Kidney glomerular epithelial cell (primary cell): ENCODE measurements at places on chromosomes 7 and 10.

DNA sequence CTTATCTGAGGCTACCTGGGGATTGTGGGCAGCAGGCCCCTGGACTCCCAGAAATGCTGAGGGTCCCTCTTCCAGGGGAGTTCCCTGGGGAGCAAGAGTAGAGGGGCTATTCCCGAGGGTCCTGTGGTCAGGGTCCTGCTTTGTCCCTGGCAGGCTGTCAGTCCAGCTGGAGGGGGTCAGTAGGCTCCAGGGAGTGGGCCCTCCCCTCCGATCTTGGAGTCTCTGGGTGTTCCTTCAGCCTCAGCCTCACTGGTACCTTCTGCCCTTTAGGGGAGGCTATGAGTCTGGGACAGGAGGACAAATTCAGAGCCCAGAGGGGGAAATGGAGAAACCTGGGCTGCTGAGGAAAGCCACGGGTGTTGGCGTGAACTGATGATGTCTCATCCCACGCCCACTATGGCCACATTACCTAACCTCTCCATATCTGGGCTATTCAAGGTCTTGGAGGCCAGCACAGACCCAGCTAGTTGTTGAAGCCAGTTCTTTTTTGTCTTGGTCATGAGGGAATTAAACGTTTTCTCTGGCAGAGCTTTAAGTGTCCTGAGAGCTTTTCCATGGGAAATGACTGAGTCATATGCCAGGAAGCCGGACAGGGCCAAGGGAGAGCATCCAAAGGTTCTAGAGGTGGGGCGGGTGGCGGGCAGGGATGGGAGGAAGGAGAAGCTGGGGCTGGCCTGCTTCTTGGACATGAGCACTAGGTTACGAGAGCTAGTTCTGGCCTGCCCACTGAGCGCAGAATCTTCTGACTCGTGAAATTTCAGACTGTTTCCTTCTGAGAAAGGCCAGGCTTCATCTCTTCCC is 6.2 kb downstream of the CALHM2 start:
- no peak for DNase-seq

DNA sequence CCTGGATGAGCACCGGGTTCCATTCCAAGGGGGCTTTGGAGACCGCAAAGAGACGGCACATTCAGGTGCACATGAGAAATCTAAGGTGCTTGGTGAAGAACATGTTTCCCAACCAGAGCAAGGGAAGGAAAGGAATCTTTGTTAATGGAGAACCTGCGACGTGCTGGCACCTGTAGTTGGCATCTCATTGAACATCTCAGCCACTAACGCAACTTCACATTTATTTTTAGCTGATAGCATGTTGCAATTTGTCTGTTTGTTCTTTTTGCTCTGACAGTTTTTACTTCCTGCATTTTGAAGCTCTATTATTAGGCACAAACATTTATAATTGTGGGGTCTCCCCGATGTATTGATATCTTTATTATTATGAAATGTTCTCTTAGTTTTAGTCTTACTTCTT is 316.7 kb downstream of the TCERG1L start:
- no peak for DNase-seq

DNA sequence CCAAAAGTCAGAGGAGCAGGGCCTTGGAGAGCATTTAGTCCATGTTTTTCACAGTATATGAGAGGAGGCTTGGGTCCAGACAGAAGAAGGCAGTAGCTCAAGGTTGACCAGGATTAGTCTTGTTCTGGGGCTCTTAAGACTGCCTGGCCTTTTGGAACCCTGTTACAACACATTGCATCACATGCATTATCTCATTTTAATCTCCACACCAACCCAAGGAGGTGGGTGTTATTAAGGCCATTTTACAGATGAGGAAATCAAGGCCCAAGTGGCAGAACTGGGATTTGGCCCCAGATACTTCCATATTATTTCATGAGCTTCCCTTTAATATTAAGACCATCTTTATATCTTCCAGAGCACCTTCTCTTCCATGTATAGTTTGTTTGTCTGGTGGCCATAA is 38.8 kb downstream of the RPS24 start:
- no peak for DNase-seq

DNA sequence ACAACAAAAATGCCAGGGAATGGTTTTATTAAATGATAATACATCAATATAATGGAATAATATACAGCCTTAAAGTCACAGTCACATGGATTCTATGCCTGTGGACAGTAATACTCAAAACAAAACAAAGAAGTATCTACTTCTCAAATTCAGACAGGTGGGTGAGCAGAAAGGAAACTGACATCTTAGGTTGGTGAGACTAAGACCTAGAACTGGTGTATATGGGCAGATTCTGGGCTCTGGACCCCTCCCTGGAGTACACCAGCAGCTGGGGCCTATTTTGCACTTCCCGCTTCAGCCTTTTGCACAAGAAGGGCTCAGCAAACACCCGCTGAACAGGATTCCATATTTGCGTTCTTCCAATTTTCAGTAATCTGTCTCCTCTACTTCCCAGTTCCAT is 5.4 kb upstream of the FIS1 start:
- no peak for DNase-seq

GRCh38 chr10:30088178-30088577 is 28.8 kb upstream of the JCAD start:
- no peak for DNase-seq

DNA sequence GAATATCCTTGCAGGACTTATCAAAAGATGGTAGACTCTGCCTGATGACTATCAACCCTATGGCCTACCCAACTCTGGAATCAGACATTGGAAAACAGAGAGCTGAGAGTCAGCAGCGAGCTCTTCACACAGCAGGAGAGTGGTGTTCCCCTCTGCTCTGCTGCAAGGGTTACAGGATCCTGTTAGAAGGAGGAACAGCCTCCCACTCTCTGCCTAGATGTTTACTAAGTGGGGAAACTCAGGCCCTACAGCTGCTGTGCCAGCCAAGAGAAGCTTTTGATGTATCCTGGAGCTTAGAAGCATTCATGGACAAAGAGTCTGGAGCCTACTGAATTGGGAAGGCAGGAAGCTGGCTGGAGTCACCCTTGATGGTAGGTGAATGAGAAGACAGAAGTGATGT is 104.6 kb downstream of the ABLIM1 start:
- DNase-seq, result no peak

DNA sequence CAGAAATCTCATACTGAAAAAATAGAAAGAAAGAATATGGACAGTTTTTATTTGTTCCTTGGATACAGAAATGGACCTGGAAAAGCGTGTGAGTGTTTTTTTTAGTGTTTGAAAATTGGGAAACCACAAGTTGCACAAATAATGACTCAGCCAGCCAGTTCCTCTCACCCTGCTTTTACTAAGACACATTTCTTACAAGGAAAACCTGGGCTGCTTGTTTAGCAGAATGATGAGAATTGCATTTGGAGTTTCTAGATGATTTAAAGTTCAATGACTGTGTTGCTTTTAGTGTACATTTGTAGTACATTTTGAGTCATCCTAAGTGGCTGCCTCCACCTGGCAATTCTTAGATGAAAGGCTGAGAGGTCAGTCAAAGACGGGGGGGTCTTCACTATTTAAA is 218.7 kb downstream of the ABCA13 start:
- peak; percentile 12 for DNase-seq

- DNase-seq, result no peak
Observed at GRCh38 chr10:61890430-61890829, 11.1 kb upstream of the ARID5B start.

DNA sequence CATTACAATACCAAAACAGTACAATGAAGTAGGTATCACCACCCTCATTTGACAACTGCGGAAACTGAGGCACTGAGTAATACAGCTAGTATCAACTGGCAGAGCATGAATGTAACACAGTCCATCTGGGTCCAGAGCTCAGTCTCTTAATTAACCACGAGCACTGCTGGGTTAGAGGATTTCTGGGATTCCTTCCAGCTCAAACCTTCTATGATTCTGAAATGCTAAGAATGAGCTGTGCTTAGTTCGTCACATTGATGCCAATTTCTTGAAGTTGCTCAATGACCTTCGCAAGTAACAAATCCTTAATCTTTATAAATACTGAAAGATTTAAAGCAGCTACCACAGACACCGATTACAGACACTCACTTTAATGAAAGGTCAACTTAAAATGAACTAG is 62.5 kb downstream of the SGMS1 start:
- DNase-seq, result no peak

GRCh38 chr10:95278061-95278988 is 12.5 kb downstream of the PDLIM1 start:
- no peak for DNase-seq

GRCh38 chr7:159118623-159119022 is 26.0 kb downstream of the VIPR2 start:
- no peak for DNase-seq

DNA sequence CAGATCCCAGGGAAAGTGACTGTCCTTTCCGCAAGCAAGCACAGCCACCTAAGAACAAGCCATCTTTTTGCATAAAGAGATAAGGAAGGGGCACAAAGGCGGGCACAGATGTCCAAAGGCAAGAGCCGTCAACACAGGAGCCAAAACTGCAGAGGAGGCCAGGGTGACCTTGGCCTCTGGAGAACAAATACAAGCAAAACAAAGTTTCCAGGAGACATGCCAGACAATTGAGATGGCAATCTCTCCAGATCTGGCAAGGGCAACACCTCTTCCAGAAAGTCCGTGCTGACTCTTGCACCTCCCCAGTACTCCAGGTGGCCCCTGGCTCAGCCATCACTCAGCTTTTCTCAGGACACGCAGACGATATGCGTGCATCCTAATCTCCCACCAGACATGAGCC is 58.2 kb downstream of the TEX36 start:
- DNase-seq, result no peak

- DNase-seq, result no peak
Observed at GRCh38 chr7:107833684-107834106, 30.7 kb upstream of the SLC26A3 start.

- no peak for DNase-seq
Observed at GRCh38 chr10:122159141-122159970, 111.7 kb upstream of the BTBD16 start.

DNA sequence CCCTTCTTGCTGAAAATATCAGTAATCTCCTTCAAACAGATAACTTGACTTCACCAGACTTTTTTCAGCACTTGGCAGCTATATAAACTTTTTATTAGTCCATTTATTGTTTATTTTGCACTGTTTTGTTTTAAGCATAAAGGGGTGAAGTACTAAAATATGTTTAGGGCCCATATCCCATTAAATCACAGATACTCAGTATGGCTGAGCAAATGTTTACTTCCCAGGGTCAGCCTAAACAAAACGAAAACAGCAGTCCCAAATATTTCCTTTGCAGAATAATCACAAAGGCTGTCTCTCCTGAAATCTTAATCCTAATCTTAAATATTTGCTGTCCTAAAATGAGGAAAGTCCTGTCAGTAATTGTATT is 649.6 kb downstream of the TNS3 start:
- no peak for DNase-seq
